Stimulated activated CD4-positive, alpha-beta T cell treated with anti-CD3 and anti-CD28 coated beads, Interleukin-2, amount 100 ng/mL, for 48 hours (primary cell): ENCODE measurements at places on chromosomes 12 and 14.
A peak's percentile ranks its signal among the peaks of the same experiment; 100 is the strongest.

GRCh38 chr12:6533653-6533922 is 729 bp upstream of the GAPDH start:
- DNase-seq = no peak

DNA sequence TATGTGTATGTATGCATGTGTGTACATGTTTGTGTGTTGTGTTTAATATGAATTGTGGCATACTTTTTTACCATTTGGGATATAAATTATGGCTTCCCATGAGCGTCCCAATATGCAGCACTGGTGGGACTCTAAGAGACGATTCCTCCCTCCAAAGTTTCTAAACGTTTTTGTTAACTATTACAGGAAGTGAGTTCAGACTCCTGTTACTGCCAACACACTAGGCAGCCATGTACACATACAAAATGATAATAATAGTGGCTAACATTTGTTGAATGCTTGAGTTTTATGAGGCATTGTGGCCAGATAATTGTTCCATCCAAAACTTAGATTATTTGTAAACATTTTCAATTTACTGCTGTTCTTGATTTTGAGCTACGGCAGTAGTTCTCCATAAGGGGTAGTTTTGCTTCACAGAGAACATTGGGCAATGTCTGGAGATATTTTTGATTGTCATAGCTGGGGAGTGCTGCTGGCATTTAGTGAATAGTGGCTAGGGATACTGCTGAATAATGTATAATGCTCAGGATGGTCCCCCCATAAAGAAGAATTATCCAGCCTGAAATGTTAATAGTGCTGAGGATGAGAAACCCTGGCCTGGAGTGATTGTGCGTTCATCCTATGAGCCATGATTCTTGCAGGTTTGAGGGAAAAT is 45.1 kb downstream of the ARID2 start:
- DNase-seq = no peak

GRCh38 chr12:110466791-110467190 is 1.3 kb downstream of the GPN3 start:
- DNase-seq = no peak

DNA sequence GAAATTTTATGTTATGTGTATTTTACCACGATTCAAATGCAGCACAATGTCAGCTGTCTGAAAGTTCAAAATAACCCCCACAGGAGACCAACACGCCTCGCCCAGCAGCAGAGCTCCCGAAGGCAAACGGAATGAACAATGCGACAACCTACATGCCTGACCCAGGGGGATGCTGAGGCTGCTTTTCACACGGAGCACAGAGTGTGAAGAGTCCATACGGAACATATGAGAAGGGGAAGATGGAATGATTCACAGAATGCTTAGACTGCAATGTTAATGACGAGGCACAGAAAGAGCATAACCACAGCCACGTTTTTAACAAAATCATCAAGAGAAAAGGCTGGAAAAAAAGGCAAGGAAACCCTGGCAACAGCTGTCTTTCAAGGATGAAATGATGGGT is 22.6 kb downstream of the ZFYVE21 start:
- no peak for DNase-seq

- no peak for DNase-seq
Measured at GRCh38 chr12:104933778-104934177, 24.3 kb downstream of the SLC41A2 start.

DNA sequence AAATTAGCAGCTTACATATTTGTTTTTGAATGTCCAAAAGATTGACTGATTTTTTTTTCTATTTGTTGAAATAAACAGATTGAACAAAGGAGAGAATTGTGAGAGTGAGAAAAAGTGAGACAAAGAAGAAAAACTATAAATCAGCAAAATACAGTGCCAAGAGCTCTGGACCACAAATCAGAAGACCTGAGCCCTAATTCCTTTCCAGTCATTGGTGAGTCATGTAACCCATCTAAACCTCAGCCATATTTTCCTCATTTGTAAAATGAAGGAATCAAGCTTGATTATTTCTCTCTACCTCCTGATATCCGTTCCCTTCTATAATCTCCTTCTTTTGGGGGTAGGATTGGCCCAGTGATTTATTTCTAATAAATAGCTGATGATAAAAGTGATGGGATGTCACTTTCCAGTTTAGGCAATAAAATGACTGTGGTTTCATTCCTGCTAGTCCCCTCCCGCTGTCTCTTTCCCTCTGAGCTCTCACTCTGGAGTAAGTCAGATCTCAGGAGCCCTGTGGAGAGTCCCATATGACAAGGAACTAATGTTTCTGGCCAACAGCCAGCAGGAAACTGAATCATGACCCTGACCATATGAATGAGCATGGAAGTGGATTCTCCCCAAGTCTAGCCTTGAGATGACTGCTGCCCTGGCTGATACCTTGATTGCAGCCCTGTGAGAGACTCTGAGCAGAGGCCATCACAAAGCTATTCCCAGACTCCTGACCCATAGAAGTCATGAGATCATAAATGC is 218.9 kb downstream of the ACSS3 start:
- no peak for DNase-seq

GRCh38 chr14:66359500-66359899 is 126.7 kb upstream of the CCDC196 start:
- peak; percentile 18 for DNase-seq

- DNase-seq = no peak
Measured at GRCh38 chr14:94761348-94761996, 8.4 kb downstream of the GSC start.

GRCh38 chr14:32074887-32075572 is 2.1 kb upstream of the ARHGAP5 start:
- DNase-seq = no peak

DNA sequence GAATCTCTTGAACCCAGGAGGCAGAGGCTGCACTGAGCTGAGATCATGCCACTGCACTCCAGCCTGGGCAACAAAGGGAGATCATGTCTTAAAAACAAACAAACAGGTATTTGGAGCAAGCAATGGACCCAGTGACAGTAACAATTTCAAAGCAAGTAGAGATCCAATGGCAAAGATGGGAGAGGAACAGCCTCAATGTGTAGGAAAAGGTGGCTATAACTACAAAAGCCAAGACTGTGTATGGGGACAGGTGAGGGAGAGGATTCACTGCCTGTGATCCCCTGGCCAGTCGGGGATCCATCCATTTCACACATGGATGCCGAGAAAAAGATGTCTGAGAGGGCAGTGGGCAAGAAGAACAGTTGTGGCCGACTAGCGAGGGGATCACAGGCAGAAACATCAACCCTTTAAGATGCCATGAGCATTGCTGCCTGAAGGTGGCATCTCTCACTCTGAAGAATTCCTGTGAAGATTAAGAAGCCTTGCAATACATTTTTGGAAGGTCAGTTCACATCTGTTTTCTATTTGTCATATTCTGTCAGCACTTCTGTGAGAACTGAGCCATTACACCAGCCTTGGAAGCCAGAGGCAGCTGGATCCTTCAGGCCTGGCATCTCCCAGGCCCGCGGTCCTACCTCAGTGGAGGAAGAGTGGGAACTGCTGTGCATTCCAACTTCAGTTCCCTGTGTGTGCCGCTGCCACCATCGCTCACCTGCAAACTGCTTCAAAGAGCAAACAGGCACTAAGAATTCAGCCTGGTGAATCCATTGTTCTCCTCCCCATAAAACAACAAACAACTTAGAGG is 54.5 kb upstream of the FRS2 start:
- no peak for DNase-seq

- no peak for DNase-seq
Measured at GRCh38 chr14:69797573-69798338, 715 bp upstream of the SLC10A1 start.

- DNase-seq = no peak
Measured at GRCh38 chr14:94411638-94412037, 23.2 kb upstream of the SERPINA1 start.

GRCh38 chr12:4701395-4702190 is 18.6 kb upstream of the GALNT8 start:
- no peak for DNase-seq

DNA sequence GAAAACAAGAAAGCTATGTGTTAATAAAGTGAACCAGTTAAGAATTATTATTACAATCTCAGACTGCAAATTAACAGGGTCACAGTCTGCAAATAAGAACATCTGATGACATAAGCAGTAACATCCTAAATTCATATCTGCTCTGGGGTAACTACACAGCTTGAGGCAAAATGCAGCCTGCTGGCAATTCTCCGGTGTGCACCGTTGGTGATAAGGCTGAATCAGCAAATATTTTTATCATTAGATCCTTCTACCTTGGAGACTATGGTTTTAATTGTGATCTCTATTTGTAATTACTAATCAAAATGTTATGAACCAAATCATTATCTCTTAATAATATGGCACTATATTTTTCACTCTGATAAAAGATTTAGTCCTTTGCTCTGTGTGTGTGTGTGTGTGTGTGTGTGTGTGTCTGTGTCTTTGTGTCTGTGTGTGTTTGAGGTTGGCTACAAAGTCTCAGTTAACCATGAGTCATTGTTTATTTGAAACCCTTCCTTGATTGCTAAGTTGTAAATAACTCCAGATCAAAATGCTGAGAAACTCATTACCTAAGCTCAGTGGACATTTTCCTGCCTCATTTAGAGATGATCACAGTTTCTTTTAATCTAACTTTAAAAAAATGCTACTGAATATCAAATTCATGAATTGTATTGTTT is 442.6 kb downstream of the GXYLT1 start:
- DNase-seq = no peak

GRCh38 chr12:9741726-9742125 is 8.8 kb upstream of the CLECL1 start:
- DNase-seq = no peak

- DNase-seq = no peak
Measured at GRCh38 chr12:18421867-18422266, 160.5 kb downstream of the PIK3C2G start.
